Activated CD8-positive, alpha-beta memory T cell treated with anti-CD3 and anti-CD28 coated beads for 24 hours (primary cell): ENCODE measurements at places on chromosomes 4 and X.

DNA sequence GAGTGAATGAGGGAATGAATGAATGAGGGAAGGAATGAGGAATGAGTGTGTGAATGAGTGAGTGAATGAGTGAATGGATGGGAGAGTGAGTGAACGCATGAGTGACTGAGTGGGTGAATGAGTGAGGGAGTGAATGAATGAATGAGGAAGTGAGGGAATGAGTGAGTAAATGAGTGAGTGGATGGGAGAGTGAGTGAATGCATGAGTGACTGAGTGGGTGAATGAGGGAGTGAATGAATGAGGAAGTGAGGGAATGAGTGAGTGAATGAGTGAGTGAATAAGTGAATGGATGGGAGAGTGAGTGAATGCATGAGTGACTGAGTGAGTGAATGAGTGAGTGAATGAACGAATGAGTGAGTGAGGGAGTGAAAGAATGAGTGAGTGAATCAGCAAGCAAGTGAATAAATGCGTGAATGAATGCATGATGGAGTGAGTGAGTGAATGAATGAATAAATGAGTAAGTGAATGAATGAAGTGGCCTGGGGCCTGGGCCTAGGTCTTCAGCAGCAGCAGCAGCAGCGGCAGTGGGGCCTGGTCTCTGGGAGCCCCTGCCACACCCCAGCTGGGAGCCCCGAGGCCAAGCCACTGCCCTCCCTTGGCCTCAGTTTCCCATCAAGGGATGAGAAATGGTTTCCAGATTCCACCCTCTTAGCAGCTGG, 16.2 kb upstream of the PSAPL1 start:
- DNase-seq, result no peak

GRCh38 chrX:2784026-2784425, 32.2 kb downstream of the XG start:
- no peak for DNase-seq

- DNase-seq, result no peak
Measured at GRCh38 chrX:40470830-40471429, 109.8 kb upstream of the ATP6AP2 start.

GRCh38 chr4:128386761-128387599, 99.4 kb upstream of the PGRMC2 start:
- no peak for DNase-seq

DNA sequence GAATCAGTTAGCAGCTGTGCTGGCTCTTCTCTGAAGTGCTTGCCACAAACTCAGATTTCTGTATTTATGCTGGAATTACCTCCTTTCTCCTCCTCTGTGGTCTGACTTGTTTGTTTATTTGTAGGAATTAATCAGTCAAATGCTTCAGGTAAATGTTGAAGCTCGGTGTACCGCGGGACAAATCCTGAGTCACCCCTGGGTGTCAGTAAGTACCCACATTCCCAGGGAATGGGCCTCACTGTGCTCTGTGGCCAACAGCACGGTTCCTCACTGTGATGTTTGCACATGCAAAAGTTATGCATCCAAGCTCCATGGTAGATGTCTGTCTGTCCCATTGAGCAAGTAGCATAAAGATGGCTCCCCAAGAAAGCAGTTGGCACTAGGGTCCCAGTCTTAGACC, 169.9 kb downstream of the DCLK2 start:
- no peak for DNase-seq

GRCh38 chr4:70908993-70909556, 6.9 kb downstream of the MOB1B start:
- DNase-seq, result no peak

DNA sequence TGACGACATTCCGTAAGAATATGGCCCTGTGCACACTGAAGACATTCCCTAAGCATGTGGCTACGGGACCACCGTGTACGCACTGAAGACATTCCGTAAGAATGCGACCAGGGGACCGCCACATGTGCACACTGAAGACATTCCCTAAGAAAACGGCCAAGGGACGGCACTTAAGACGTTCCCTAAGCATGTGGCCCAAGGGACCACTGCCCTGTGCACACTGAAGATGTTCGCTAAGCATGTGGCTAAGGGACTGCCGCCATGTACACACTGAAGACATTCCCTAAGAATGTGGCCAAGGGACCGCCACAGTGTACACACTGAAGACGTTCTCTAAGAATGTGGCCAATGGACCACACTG, 21.4 kb downstream of the DHRSX start:
- DNase-seq, result no peak

GRCh38 chr4:158729716-158730559, 6.7 kb upstream of the PPID start:
- peak; percentile 66 for DNase-seq

- DNase-seq, result no peak
Measured at GRCh38 chr4:105666693-105667092, 41.8 kb downstream of the INTS12 start.

DNA sequence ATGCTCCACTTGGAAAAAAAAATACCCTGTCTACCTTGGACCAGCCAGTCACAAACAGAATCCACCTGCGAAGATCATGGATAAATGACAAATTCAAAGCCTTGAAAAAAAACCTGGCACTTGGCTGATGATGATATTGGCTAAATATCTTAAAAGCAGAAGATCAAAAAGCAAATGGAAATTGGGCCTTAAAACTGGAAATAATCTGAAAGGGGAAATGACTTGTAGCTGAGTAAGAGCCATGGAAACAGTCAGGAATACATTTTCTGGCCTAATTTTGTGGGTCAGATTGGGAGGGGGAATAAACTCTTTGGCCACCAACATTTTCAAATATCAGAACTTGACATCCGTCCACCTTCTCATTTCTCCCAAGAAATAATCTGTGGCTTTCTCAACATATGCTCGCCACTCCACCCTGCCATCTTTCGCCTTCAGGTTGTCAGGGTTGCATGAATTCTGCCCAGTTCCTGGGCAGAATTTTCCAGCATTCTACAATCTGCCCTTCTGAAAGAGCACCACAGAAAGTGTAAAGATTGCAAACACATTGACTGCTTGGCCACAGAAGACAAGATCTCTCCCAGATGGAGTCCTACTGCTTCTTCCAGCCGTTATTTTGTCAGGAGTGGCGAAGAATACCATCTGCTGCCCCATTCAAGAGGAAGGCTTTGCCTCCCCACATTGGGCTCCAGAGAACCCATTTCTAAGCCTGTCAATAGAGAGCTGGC, 1.7 kb upstream of the NDP start:
- DNase-seq, result no peak

GRCh38 chr4:100294356-100294755, 104.1 kb upstream of the DDIT4L start:
- DNase-seq, result no peak

GRCh38 chr4:7650606-7651385, 216.1 kb upstream of the PSAPL1 start:
- DNase-seq, result no peak
